ENCODE measurements at places on chromosomes 2 and 18.

GRCh38 chr2:38239452-38239851 lies 137.6 kb downstream of the ATL2 start:
- DNase-seq = no peak

- DNase-seq = no peak
Measured at GRCh38 chr18:48034651-48035555, 104.4 kb upstream of the SMAD2 start.

- no peak for DNase-seq
Measured at GRCh38 chr2:136783856-136784255, 18.5 kb downstream of the THSD7B start.

DNA sequence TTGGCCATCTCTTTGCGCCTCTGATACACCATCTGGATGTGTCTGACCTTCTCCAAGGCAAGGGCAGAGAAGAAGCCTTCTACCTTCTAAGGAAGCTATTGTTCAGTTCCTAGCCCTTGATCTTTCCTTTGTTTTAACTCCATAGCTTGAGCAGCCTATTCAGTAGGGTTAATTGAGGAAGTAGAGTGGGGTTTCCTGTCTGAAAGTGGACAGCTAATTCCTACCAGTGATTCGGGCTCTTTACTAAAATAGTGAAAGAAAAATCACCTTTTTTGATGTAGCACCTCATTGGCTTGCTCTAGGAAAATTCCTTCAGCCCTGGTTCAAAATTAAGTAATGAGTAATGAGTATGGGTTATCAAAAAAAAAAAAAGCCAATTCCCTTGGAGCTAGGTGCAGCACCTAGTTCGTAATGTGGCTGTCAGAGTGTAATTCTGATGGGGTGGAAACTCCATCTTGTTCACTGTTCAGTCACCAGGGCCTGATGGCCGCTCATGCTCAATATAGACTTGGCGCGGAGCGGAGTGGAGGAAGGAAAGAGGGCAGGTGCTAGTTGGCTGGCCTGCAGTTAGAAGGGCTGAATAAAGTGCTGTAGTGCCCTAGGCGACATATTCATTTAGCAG lies 2.9 kb upstream of the MGAT5 start:
- no peak for DNase-seq

DNA sequence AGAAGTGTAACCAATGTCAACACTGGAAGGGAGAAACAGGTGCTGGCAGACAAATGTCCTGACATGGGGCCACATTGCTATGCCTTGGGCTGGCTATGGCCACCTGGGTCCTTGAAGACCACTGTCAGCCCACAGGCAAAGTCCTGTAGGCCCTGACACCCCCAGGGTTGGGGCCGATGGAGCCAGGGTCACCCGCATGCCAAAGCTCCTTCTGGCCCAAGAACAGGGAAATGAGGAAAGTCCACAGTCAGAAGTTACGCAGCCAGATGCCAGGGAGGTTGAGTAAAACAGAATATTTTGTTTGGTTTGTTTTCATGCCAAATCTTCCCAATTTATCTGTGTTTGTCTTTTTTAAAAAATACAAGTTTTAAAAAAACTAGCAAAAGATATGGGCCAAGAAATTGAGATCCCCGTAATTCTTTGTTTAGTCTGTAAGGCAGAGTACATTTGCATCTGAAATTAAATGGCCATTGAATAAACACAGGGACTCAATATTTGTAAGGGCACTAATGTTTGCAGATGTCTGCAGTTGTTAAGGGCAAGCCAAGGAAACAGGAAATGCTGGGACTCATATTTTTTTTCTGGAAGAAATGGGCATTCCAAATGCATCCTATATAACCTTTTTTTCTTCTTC lies 186.4 kb downstream of the FAM210A start:
- no peak for DNase-seq

DNA sequence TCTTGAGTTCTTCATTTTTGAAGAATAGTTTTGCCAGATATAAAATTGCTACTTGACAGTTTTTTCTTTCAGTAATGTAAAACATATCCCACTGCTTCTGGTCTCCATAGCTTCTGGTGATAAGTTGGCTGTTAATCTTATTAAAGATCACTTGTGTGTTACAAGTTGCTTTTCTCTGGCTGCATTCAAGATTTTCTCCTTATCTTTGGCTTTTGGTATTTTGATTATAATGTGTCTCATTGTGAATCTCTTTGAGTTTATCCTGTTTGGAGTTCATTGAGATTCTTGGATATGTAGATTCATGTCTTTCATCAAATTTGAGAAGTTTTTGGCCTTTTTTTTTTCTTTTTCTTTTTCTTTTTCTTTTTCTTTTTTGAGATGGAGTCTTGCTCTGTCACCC lies 20.2 kb upstream of the ADNP2 start:
- no peak for DNase-seq

- no peak for DNase-seq
Measured at GRCh38 chr2:105660489-105660888, 84.2 kb upstream of the NCK2 start.

- no peak for DNase-seq
Measured at GRCh38 chr2:156675896-156676295, 239.7 kb downstream of the GPD2 start.

- DNase-seq = peak; percentile 44
Measured at GRCh38 chr2:43218155-43218701, 8.2 kb downstream of the ZFP36L2 start.

- DNase-seq = no peak
Measured at GRCh38 chr18:8773980-8774379, 68.6 kb downstream of the MTCL1 start.

- DNase-seq = no peak
Measured at GRCh38 chr2:239130786-239131325, 270.0 kb downstream of the HDAC4 start.

GRCh38 chr2:202046572-202046971 lies 12.9 kb downstream of the FZD7 start:
- DNase-seq = no peak

DNA sequence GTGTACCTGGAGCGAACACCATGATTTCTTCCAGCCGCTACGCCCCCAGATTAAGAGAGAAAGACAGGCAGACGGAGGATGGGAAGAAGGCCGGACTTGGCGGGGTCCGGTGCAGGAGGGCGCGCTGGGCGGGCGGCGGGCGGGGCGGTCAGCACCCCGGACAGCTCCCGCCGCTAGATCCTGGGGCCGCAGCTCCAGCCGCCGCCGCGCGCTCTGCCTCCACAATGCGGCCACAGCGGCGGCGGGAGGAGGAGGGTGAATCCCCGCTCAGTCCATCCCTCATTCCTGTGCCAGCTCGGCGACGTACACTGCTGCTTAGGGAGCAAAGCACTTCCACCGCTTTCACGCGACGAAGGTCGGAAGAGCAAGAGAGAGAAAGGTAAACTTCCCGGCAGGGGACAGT lies at the start of gene AKAIN1:
AKAIN1 (minus strand) TSS at position 226 of the 403 bp plus-strand sequence; CDS start at position 22, 204 bp downstream.
- DNase-seq = no peak

GRCh38 chr2:145110668-145111356 lies 590.9 kb upstream of the ZEB2 start:
- DNase-seq = no peak

DNA sequence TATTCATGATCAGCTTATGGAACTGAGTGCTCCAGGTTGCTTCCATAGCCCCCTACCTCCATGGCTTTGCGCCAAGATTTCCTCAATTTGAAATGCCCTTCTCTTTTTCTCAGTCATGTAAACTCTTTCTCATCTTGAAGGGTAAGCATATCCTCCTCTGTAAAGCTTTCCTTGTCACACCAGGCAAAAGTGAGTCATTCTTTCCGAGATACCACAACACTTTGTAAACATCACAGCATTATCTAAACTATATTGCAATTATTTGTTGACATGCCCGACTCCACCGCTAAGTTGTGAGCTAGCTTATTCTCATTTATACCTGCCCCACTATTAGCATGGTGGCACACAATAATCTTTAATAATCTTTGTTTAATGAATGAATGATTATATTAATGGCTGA lies 419.5 kb upstream of the CHST9 start:
- DNase-seq = peak; percentile 12

Data from fibroblast of gingiva (primary cell).